ENCODE measurements at places on chromosomes 1 and 21.

GRCh38 chr1:161096015-161096414 lies 2.1 kb upstream of the KLHDC9 start:
- no peak for DNase-seq
- H3K4me3 ChIP-seq = no peak overlapping the region
- H3K36me3 ChIP-seq = peaks cover 16% of the 10 kb centered on the region
- peaks cover 41% of the 10 kb centered on the region for H3K27me3 ChIP-seq

DNA sequence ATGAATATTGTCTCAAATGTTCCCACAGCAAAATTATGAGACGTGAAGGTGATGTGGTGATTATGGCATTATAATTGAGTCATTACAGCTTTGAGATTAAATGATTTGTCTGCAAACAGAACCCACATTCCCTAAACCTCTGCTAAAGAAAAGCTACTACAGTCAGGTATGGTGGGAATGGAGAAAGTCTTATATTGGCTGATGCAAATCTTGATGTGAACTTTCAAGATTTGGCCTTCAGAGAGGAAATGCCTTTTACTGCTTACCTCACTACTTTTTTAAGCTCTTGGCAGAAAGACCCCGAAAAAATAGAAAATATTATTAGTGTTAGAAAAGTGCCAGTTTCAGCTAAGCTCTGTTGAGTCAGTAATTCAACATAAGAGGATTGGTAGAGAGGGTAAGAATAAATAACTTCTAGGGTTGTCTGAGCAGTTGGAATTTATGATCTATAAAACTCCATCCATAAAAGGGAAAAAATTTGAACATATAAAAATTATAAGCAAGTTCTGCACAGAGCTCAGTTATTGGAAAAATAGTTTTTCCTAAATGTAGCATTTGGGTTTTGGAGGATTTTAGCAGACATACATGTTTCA lies 47.8 kb upstream of the RGS5 start:
- no peak overlapping the region for H3K4me3 ChIP-seq
- H3K27me3 ChIP-seq = no peaks in the 10 kb centered on the region
- no peak overlapping the region for H3K27ac ChIP-seq
- H3K4me1 ChIP-seq = no peaks in the 10 kb centered on the region
- no peaks in the 10 kb centered on the region for H3K36me3 ChIP-seq
- DNase-seq = no peak

GRCh38 chr1:21639594-21640041 lies 29.5 kb downstream of the RAP1GAP start:
- H3K4me3 ChIP-seq = no peak overlapping the region
- H3K4me1 ChIP-seq = no peaks in the 10 kb centered on the region
- H3K36me3 ChIP-seq = no peaks in the 10 kb centered on the region
- H3K27me3 ChIP-seq = peaks cover 28% of the 10 kb centered on the region
- H3K27ac ChIP-seq = no peak overlapping the region

GRCh38 chr21:31932470-31932764 lies 59.6 kb downstream of the HUNK start:
- no peak overlapping the region for H3K4me3 ChIP-seq
- H3K4me1 ChIP-seq = no peaks in the 10 kb centered on the region
- H3K27me3 ChIP-seq = no peaks in the 10 kb centered on the region
- no peak overlapping the region for H3K27ac ChIP-seq

DNA sequence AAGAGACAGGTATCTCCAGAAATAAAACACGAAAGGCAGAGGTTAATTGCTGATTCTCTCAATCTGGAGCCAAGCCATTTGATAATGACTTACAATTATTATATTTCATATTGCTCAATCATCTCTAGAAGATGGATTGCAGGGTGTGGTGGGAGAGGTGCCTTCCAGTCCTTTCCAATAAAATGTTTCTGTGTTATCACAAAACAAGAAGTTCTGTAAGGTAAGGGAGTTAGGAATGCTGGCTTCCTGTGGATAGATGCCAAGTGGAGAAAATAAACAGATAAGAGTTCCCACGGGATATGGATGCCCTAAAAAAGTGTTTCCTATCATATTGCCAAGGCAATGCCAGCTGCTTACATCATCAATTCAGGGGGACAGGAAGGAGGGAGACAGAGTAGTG lies 7.2 kb upstream of the CCN1 start:
- no peaks in the 10 kb centered on the region for H3K36me3 ChIP-seq
- peaks cover 11% of the 10 kb centered on the region for H3K4me1 ChIP-seq

DNA sequence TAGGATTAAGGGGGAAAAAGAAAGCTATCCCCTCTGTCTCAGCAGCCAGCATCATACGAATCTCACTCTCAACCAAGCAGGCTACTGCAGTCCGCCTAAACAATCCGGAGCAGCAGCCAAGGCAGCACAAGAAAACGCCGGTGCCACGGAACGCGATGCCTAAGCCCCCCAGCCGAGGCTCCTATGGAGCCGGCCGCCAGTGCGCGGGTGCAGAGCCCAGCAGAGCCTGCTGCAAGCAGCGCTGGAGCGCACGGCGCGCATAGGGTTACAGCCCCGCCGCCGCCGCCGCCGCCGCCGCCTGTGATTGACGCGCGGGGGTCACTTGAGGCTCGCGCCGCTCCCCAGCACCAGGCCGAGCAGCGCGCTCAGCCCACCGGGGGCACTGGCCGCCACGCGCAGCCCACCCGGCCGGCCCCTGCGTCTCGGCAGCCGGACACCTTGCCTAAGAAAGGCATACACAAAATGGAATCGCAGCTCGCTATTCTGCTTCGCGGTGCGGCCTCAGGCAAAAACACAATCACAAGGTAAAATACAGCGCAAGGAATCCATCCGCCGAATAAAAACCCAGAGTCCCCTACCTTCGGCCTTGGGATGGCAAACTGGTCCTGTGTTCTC lies 780 bp downstream of the HIVEP3 start:
- DNase-seq = peak; percentile 65
- peak overlapping the region; percentile 87 for H3K4me3 ChIP-seq
- H3K36me3 ChIP-seq = peaks cover 9% of the 10 kb centered on the region

DNA sequence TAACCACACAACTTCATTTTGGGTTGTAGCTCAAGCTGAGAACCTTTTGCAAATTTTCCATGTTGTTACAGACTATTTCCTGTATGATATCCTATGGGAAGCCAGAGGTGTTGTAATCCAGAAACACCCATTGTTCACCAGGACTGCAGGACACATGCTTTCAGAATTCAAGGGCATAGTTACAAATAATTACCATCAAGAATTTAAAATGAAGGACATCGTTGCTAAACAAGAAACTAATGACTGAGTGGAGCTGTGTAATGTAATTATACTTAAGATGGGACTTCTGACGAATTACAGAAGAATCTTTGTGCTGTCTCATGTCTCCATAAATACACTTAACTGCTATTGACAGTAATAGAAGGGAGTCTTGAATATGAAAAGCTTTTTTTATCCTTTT lies 47.6 kb upstream of the HOOK1 start:
- no peaks in the 10 kb centered on the region for H3K36me3 ChIP-seq
- no peaks in the 10 kb centered on the region for H3K27me3 ChIP-seq
- H3K27ac ChIP-seq = no peak overlapping the region
- H3K4me1 ChIP-seq = no peaks in the 10 kb centered on the region
- H3K4me3 ChIP-seq = no peak overlapping the region

DNA sequence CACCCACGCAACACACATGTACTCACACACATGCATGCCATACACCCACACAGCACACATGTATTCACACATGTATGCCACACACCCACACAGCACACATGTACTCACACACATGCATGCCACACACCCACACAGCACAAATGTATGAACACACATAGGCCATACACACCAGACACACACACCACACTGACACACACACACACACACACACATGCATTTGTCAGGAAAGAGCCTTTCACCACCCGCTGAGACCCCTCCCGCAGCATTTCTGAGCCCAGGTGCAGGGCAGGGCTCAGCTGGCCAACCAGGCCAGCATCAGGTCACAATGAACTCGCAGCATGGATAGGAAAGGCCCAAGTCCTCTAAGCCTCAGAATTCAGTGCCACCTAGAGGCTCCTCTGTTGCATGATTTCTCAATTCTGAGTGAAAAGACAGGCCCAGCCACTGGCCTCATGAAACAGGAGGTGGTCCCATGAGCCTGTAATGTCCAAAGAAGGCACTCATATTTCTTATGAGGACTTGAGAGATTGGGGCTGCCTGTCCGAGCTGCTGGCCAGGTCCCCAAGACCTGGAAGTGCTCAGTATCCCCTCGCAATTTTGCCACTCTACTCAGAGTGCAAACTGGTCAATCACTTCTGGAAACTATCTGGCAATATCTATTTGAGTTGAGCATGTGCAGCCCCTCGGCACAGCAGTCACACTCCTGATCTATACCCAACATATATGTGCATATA lies 57.3 kb downstream of the PSMG1 start:
- H3K4me3 ChIP-seq = no peak overlapping the region
- peaks cover 6% of the 10 kb centered on the region for H3K4me1 ChIP-seq
- peaks cover 6% of the 10 kb centered on the region for H3K27me3 ChIP-seq
- no peak for DNase-seq
- no peak overlapping the region for H3K27ac ChIP-seq
- no peaks in the 10 kb centered on the region for H3K36me3 ChIP-seq

DNA sequence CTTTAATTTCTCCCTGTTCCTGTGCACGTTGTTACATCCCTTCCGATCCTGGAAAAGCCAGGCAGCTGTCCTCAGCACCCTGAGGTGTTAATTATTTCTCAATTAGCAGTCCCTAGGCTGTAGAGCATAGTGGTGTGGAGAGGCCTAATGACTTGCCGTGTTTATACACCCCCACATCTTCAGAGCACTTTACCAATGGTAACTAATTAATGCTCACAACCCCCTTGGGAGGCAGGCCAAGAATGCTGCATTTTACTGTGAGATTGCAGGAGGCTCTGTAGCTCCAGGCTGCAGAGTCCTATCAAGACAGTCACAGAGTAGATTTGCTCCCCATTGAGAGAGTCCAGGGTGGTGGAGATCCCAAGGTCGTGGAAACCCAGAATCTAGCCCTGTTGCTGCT lies 2.4 kb upstream of the PARS2 start:
- no peak for DNase-seq
- H3K36me3 ChIP-seq = no peaks in the 10 kb centered on the region
- H3K4me1 ChIP-seq = peaks cover 19% of the 10 kb centered on the region
- no peak overlapping the region for H3K27ac ChIP-seq
- H3K4me3 ChIP-seq = no peak overlapping the region

- H3K36me3 ChIP-seq = peaks cover 18% of the 10 kb centered on the region
- no peak for DNase-seq
- H3K27ac ChIP-seq = no peak overlapping the region
- no peak overlapping the region for H3K4me3 ChIP-seq
- no peaks in the 10 kb centered on the region for H3K27me3 ChIP-seq
- peaks cover 6% of the 10 kb centered on the region for H3K4me1 ChIP-seq
These were observed 62.4 kb downstream of the RABGAP1L start for GRCh38 chr1:174221681-174222080.

DNA sequence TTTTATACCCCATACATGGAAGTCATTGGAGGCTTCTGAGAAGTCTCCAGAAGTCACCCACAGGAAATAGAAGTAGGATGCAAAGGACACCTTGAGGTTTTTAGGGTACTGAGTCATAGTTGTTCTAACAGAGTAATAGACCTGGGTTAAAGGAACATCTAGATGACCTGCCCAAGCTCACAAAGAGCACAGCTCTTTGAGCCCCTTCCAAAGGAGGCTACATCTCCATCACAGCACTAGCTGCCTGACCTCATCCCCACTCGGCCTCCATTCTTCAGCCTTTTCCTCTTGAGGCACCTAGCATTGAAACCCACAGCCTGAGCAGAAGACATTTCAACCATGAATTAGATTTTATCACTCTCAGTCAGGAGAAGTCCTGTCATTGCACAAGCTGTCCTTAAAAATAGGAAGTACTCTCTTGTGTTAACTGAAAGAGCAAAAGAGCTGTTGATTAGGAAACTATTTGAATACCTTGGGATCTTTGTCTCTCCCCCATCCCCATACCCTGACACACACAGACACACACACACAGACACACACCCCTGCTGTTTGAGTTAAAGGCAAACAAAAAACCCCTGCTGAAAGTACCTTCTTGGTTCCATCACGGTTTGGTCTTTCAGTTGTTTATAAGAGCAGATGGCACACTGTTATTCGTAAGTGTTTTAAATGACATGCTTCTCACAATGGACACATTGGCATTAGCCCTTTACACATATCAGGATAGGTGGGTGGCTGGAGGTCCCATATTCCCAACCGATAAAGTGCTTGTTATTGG lies 22.2 kb downstream of the MKNK1 start:
- H3K36me3 ChIP-seq = peaks cover 67% of the 10 kb centered on the region
- peak overlapping the region; percentile 93 for H3K27ac ChIP-seq
- peak overlapping the region; percentile 52 for H3K4me3 ChIP-seq
- no peaks in the 10 kb centered on the region for H3K27me3 ChIP-seq
- DNase-seq = peak; percentile 45

- peaks cover 18% of the 10 kb centered on the region for H3K36me3 ChIP-seq
- no peak overlapping the region for H3K27ac ChIP-seq
- DNase-seq = no peak
- no peak overlapping the region for H3K4me3 ChIP-seq
These were observed 8.0 kb downstream of the TPRG1L start for GRCh38 chr1:3632716-3633343.

GRCh38 chr1:157673008-157673407 lies 27.6 kb downstream of the FCRL3 start:
- no peaks in the 10 kb centered on the region for H3K27me3 ChIP-seq
- no peak overlapping the region for H3K4me3 ChIP-seq
- H3K36me3 ChIP-seq = no peaks in the 10 kb centered on the region
- H3K4me1 ChIP-seq = no peaks in the 10 kb centered on the region

- H3K36me3 ChIP-seq = peaks cover 17% of the 10 kb centered on the region
- no peak for DNase-seq
- H3K27ac ChIP-seq = no peak overlapping the region
- H3K4me1 ChIP-seq = peaks cover 37% of the 10 kb centered on the region
- no peak overlapping the region for H3K4me3 ChIP-seq
These were observed 26.3 kb downstream of the KCNA3 start for GRCh38 chr1:110648417-110648816.

Data from activated naive CD4-positive, alpha-beta T cell treated with anti-CD3 and anti-CD28 coated beads, Interleukin-2, amount 10 ng/mL, durations not matched to agents 7 days and 5 days (primary cell).